Activated T-helper 2 cell treated with anti-CD3 and anti-CD28 coated beads, Interferon-gamma antibody, Interleukin-2, Interleukin-4, amounts not matched to agents 10 μg/mL and 5 μg/mL and 100 μg/mL, durations not matched to agents 14 hours and 24 hours and 36 hours (primary cell): ENCODE measurements at places on chromosomes 1 and 21.
A peak's percentile ranks its signal among the peaks of the same experiment; 100 is the strongest.

DNA sequence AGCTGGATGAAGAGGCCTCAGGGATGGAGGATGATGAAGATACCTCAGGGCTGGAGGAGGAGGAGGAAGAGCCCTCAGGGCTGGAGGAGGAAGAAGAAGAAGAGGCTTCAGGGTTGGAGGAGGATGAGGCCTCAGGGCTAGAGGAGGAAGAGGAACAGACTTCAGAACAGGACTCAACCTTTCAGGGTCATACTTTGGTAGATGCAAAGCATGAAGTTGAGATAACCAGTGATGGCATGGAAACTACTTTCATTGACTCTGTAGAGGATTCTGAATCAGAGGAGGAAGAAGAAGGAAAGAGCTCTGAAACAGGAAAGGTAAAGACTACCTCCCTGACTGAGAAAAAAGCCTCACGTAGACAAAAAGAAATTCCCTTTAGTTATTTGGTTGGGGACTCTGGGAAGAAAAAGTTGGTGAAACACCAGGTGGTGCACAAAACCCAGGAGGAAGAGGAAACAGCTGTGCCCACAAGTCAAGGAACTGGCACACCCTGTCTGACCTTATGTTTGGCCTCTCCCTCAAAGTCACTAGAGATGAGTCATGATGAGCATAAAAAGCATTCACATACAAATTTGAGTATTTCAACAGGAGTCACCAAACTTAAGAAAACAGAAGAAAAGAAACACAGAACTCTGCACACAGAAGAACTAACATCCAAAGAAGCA lies 15.4 kb downstream of the L1TD1 start:
- H3K4me1 ChIP-seq, result peaks cover 4% of the 10 kb centered on the region
- H3K4me3 ChIP-seq, result no peak overlapping the region
- no peak for DNase-seq
- H3K27ac ChIP-seq, result no peak overlapping the region
- H3K36me3 ChIP-seq, result no peaks in the 10 kb centered on the region

DNA sequence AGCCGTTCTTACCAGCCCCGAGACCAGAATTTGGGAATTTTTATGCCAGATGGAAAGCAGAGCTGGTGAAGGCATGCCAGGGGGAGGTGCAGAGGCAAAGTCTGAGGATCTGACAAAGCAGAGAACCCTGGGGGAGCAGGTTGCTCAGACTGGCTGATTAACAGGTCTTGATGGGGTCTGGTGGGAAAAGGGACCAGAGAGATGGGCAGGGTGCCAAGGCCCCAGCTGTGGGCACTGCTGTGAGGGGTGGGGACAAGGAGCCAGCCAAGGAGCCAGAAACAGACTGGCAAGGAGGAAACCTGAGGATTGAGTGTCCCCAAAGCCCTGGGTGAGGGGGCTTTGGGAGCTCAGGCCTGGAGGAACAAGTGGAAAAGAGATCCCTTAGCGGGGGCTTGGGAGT lies 21.4 kb downstream of the RPS6KA1 start:
- no peak overlapping the region for H3K4me3 ChIP-seq
- H3K27me3 ChIP-seq, result no peaks in the 10 kb centered on the region
- no peak for DNase-seq
- peaks cover 35% of the 10 kb centered on the region for H3K4me1 ChIP-seq
- peaks cover 80% of the 10 kb centered on the region for H3K36me3 ChIP-seq

- peak; percentile 48 for DNase-seq
- peaks cover 24% of the 10 kb centered on the region for H3K4me1 ChIP-seq
- peaks cover 4% of the 10 kb centered on the region for H3K36me3 ChIP-seq
- H3K4me3 ChIP-seq, result peak overlapping the region; percentile 24
- peak overlapping the region; percentile 92 for H3K27ac ChIP-seq
Observed at GRCh38 chr1:182259229-182259872, 132.2 kb downstream of the GLUL start.

DNA sequence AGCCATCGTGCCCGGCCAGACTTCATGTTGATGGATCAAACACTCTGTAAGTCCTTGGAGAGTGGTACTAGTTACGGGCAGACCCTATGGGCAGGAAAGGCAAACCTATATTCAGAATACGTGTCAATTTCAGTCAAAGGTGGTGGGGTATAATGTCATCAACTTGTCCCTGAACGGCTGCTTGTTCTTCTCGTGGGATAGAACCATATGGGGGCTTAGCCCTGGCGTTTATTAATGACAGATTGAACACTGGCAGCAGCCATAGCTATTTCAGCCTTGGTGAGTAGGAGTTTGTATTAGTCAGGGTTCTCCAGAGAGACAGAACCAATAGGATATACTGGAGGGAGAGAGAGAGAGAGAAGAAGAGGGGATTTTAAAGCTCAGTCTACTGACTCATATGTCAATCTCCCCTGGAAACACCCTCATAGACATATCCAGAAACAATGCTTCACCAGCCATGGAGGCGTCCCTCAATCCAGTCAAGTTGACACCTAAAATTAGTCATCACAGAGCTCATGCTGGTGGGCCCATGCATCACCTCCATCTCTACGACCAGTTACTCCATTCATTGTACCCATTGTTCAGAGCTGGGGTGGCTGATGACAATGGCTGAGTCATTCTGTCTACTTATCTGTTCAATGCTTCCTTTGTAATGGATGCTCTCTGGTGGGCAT lies 16.1 kb upstream of the AQP10 start:
- H3K27ac ChIP-seq, result no peak overlapping the region
- H3K4me1 ChIP-seq, result peaks cover 24% of the 10 kb centered on the region
- DNase-seq, result no peak
- no peaks in the 10 kb centered on the region for H3K36me3 ChIP-seq
- no peaks in the 10 kb centered on the region for H3K27me3 ChIP-seq
- H3K4me3 ChIP-seq, result no peak overlapping the region

GRCh38 chr21:35568643-35569042 lies 491.7 kb downstream of the SETD4 start:
- no peaks in the 10 kb centered on the region for H3K4me1 ChIP-seq
- no peak overlapping the region for H3K27ac ChIP-seq
- no peak for DNase-seq

DNA sequence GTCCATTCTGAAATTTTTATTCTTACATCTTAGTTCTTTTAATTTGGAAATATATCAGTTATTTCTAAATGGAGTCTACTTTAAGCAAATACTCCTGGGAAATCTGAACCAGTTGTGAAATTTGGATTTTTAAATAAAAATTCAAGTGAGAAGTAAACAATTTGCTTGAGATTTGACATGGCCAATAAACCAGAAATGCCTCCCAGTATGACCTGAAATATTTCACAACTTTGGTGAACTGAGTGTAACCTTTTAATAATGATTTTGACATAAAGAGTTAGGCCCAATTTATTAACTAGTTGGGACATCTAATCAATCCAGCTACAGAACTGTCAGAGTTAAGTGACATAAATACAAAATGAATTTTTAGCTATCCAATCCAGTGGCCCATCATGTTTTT lies 192.0 kb downstream of the ZC3H11B start:
- no peak for DNase-seq
- no peak overlapping the region for H3K4me3 ChIP-seq
- no peak overlapping the region for H3K27ac ChIP-seq
- peaks cover 9% of the 10 kb centered on the region for H3K4me1 ChIP-seq
- no peaks in the 10 kb centered on the region for H3K36me3 ChIP-seq

GRCh38 chr1:215704089-215704860 lies 137.2 kb downstream of the KCTD3 start:
- H3K36me3 ChIP-seq, result no peaks in the 10 kb centered on the region
- no peaks in the 10 kb centered on the region for H3K4me1 ChIP-seq
- no peaks in the 10 kb centered on the region for H3K27me3 ChIP-seq
- no peak overlapping the region for H3K27ac ChIP-seq
- DNase-seq, result no peak

GRCh38 chr1:206422525-206422924 lies 47.8 kb upstream of the IKBKE start:
- no peaks in the 10 kb centered on the region for H3K27me3 ChIP-seq
- no peak overlapping the region for H3K27ac ChIP-seq
- DNase-seq, result no peak
- H3K4me3 ChIP-seq, result no peak overlapping the region
- peaks cover 7% of the 10 kb centered on the region for H3K4me1 ChIP-seq

DNA sequence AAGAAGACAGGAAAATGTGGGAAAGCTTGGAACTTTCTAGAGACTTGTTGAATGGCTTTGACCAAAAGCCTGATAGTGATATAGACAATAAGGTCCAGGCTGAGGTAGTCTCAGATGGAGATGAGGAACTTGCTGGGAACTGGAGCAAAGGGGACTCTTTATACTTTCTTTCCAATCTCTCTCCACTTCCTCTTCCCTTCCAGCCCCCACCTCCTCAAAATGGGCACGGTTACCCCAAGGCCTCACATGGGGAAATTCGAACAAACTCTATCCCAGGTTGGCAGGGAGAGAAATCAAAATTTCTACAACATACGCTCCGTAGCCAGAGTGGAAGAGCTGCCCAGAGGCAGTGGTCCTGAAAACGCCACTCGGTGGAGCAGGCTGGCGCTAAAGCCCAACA lies 15.2 kb downstream of the PPT1 start:
- peaks cover 2% of the 10 kb centered on the region for H3K4me1 ChIP-seq
- H3K4me3 ChIP-seq, result no peak overlapping the region
- DNase-seq, result no peak
- H3K27ac ChIP-seq, result no peak overlapping the region
- H3K36me3 ChIP-seq, result peaks cover 74% of the 10 kb centered on the region
- no peaks in the 10 kb centered on the region for H3K27me3 ChIP-seq

GRCh38 chr21:31895077-31895835 lies 22.4 kb downstream of the HUNK start:
- no peaks in the 10 kb centered on the region for H3K4me1 ChIP-seq
- no peak overlapping the region for H3K27ac ChIP-seq
- H3K36me3 ChIP-seq, result no peaks in the 10 kb centered on the region
- H3K4me3 ChIP-seq, result no peak overlapping the region
- DNase-seq, result no peak

DNA sequence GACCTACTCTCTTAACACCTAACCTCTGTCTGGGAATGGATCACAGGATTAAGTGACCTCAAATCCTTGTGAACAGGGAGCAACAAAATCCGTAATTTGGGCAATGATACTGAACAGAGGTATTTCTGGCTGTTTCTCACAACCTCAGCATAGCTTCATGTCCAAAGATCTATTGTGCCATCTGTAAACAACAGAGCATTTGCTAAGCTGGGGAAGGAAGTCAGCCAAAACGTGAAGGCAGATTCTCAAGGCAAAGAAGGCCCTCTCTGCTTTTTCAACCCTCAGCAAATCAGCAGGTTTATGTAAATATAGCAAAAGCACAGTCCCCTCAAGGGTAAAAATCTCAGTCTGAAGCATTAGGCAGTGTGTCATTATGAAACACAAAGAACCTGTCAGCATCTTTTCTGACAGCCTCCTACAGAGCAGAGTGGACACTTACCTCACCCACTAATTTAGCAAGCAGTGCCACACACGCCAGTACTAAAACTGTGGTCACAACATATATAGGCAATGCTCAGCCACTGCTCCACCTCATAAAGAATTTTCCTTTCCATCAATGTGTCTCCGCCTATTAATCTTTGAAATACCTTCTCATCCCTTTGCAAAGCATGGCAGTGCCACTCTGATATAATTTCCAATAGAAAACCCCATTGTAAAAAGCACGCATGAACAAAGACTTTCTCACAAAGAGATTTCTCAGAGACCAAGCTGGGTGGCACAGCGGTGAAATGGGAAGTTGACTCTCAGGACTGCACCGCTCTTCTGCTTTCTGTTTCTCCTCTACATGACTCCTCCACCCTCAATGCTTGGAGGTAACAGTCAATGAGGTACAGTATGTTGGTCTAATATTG lies 188.0 kb downstream of the RERE start:
- DNase-seq, result no peak
- peaks cover 31% of the 10 kb centered on the region for H3K36me3 ChIP-seq
- no peaks in the 10 kb centered on the region for H3K27me3 ChIP-seq
- no peak overlapping the region for H3K4me3 ChIP-seq
- peaks cover 60% of the 10 kb centered on the region for H3K4me1 ChIP-seq
- H3K27ac ChIP-seq, result peak overlapping the region; percentile 50

- no peaks in the 10 kb centered on the region for H3K4me1 ChIP-seq
- H3K36me3 ChIP-seq, result no peaks in the 10 kb centered on the region
- H3K27ac ChIP-seq, result no peak overlapping the region
- no peak overlapping the region for H3K4me3 ChIP-seq
- H3K27me3 ChIP-seq, result no peaks in the 10 kb centered on the region
- no peak for DNase-seq
Observed at GRCh38 chr21:40902299-40902698, 55.3 kb upstream of the DSCAM start.

DNA sequence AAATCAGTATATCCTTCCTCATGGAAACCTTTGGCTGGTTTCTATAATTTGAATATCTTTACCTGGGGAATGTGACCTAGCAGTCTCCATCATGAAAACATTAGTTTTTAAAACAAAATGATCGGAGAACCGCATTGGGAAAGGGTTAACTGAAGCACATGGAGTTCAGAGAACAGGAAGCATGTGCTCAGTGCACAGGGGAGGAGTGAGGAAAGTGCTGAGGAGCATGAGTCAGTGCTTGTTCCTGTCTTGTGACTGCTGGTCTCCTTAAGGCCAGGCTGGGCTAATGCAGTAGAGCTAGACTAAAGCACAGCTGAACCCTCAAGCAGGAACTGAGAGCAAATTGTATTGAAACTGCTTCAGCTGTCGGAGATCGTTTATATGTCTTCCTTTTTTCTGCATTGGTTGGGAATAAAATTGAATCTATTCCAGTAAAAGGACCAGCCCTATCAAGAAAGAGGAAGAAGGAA lies 5.8 kb downstream of the IFI16 start:
- peaks cover 88% of the 10 kb centered on the region for H3K36me3 ChIP-seq
- H3K27me3 ChIP-seq, result no peaks in the 10 kb centered on the region

- DNase-seq, result no peak
- no peak overlapping the region for H3K27ac ChIP-seq
- no peaks in the 10 kb centered on the region for H3K36me3 ChIP-seq
- no peak overlapping the region for H3K4me3 ChIP-seq
Observed at GRCh38 chr1:38424677-38425076, 378.1 kb upstream of the POU3F1 start.

DNA sequence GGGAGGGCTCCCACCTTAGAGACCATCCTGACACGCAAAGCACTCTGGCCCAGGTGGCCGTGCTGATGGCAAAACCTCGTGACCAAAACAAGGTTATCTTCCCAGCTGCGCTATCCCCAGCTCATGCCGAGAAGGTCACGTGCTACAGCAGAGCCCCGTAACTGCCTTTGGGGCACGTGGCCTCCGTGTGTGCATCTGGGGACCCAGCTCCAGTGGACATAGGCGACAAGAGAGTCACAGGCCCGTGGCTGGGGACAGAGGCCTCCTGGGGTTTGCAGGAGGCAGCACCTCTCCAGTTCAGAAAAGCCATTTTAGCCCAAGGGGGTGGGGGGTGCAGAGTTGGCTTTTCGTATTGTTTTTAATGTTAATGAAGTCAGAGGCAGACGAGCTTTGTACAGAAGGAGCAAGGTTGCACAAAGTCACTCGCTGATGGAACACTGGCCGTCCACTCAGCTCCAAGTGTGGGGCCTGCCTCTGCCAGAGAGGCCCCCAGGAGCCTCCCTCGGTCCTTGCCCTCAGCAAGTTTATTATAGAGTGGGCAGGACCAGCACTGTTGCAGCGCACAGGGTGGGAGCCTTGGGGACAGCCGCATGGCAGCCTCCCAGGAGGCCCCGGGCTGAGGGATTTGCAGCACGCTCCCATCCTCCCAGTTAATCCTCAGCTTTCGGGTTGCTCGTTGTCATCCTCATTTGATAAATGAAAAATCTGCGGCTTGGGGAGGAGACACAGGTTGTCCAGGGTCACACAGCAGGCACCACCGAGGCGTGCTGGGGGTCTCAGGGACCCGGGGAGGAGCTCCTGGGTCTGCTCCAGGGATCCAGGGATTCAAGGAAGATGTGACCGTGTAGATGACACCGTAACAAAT lies 8.0 kb upstream of the PDE9A start:
- H3K4me1 ChIP-seq, result no peaks in the 10 kb centered on the region
- no peak overlapping the region for H3K4me3 ChIP-seq
- no peak for DNase-seq
- peaks cover 10% of the 10 kb centered on the region for H3K27me3 ChIP-seq
- H3K36me3 ChIP-seq, result no peaks in the 10 kb centered on the region
- no peak overlapping the region for H3K27ac ChIP-seq
